ENCODE measurements at places on chromosomes 6 and 20.

- DNase-seq, result no peak
These were observed 14.0 kb downstream of the DCBLD1 start for GRCh38 chr6:117496383-117496990.

- DNase-seq, result no peak
These were observed 86.5 kb downstream of the MAP7 start for GRCh38 chr6:136463743-136464142.

DNA sequence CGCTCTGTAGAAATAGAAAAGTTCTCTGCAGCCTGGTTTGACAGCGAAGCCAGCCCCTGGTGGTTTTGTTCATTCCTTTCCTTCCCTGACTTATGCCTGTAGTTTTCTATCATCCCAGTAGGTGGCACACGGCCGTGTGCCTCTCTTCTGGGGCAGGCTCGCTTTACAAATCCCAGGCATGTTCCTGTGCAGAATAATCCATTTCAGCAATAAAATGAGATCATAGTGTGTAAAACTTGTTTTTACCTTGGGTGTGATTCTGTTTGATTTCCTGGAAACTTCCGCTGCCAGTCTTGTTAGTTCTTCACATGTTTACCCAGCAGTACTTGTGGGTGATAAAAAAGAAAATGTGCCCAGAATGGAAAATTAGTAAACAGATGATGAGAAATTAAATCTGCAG, 7.4 kb upstream of the INSM1 start:
- peak; percentile 25 for DNase-seq

GRCh38 chr6:56416247-56416646, 168.9 kb upstream of the COL21A1 start:
- no peak for DNase-seq

DNA sequence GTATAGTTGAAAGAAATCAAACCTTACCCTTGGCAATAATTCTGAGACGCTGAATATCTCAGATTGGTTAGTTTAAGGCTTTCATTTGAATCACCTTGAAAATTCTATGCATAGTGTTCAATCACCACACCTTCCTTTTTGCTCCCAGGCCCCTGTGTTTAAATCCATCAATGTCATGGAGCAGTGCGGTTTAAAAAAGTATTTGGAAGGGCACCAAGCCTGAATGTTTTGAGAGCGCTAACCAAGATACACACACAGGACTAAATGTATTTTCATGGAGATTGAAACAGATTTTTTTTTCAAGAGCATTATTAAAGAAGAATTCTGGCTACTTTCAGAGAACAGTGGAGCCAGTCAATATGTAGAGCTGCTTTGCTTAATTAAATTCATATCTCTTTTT, 195.7 kb downstream of the CENPW start:
- no peak for DNase-seq

DNA sequence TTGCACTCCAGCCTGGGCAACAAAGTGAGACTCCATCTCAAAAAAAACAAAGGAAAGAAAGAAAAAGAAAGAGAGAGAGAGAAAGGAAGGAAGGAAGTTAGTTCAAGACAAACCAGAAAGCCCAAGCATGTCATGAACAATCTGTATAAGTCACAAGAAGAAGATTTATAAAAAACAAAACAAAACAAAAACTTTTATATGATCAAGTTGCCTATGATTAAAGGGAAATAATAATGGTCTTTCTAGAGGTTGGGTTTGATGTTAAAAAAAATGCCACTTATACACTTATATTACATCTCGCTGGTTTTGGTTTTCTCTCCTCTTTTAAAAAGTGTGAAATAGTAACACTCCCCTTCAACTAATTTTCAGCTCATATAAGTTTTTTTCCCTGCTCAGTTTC, 146.2 kb upstream of the CARMIL1 start:
- DNase-seq, result no peak

DNA sequence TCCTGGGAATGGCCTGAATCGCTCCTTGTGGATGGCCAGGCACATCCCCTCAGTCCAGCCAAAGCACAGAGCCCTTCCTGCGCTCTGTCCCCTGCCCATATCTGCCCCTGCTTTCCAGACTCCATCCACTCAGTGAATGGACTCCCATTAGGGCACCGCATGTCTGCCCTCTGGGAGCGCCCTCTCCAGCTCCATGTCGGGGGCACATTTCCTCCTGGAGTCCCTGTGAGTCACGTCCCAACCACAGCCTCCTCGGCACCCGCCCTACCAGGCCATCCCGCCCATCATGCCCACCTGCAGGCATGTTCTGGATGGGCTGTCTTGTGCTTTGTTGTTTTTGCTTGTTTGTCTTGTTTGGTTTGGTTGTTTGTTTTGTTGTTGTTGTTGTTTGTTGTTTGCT, 96.8 kb downstream of the PSMB1 start:
- DNase-seq, result no peak

- DNase-seq, result no peak
These were observed 1065.5 kb downstream of the GRIK2 start for GRCh38 chr6:102458990-102459389.

DNA sequence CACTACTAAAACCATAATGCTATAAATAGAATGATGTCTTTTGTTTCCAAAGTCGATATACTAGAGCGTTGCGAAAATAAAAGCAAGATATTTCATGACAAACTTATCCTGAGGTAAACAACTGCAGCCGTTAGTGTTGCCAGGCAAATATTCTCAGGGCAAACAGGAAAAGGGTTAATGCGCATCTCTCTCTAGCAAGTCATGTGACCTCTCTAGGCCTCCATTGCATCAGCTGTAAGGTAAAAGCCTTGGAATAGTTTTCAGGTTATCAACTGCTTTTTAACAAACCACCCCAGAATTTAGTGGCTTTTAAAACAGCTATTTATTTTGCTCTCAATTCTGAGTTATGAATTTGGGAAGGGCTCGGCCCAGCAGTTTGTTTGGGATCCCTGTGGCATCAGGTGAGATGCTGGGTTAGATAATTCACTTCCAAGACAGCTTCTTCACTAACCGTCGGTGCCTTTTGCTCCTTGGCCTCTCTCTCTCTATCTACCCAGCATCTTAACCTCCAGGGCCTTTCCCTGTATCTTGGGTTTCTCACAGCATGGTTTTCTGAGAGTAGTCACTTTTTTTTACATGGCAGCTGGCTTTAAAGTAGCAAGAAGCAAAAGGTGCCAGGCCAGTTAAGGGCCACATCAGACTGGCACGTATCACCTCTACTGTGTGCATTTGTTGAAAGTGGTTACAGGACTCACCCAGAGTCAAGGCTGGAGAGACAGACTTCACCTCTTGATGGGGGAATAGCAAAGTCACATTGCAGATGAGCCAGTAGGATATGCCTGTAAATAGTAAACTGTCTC, 39.2 kb upstream of the LTV1 start:
- no peak for DNase-seq

GRCh38 chr20:49380337-49380780, 102.1 kb downstream of the KCNB1 start:
- DNase-seq, result no peak

GRCh38 chr6:89977808-89978748, 83.8 kb downstream of the GJA10 start:
- DNase-seq, result no peak

GRCh38 chr20:63972312-63973159, 2.8 kb upstream of the ZNF512B start:
- DNase-seq, result no peak

DNA sequence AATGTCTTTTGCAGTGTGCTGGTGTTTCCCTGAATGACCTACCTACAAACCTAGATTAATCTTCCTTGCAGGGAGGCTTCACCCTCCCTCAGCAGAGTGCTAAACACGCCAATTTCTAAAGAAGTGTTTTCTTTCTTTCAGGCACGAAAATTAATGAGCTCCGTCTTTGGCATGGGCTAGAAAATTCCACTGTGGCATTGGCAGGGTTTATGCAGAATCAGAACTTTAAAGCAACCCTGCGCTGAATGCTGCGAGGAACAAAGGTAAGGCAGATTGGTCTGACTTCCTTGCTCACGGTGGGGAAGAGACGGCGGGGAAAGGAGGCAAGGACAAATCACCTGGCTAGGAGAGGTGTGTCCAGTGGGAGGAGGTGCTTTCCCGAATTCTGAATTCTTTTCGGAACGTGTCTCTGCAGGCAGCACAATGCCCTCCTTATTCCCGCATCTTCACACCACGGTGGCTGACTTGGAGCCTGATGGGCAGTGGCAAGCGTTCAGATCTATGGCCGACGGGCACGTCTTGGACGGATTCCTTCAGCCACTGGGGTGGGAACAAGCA, 6.2 kb upstream of the BANF2 start:
- no peak for DNase-seq

DNA sequence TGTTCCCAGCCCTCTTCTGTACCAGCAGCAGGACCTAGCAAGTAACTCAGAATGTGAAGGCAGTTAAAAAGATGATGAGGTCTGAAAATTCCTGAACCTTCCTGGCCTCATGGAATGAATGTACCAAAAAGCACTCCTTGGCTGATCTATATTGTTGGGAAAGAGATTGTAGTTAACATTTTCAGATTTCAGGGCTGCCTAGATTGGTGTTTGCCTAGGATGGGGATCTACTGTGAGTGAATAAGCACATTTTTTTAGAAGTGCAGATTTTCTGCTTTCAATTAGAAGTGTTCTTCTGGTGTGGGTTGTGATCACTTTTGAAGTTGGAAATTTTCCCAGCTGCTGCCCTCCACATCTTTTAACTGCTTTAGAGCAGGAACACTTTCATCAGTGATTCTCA, 6.2 kb downstream of the MYLIP start:
- no peak for DNase-seq

DNA sequence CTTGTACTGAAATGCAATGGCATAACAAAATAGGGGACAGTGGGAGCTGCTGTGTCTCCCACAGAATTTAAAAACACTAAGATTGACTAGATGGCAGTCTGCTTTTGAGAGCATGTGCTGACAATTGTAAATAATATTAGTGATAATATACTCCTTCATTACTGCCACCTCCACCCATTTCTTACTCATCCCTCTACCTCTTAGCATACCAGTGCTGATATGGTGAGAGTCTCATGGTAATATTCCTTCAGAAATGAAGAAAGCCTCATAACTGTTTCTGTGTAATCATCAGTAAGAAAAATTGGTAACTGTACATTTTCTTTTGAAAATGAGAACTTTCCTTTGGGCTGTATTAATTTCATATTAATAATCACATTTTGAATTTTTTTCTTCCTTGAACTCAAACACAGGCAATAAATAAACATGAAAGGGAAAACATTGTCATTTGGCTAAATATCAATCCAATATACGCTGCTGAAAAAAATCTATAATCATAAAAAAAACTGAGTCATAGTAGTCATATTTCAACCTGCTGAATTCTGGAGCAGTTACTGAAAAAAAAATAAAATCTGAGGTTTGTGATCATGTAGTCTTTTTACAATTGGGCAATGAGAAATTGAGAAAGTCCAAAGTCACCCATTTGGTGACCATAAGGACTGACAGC, 34.6 kb downstream of the FAM83B start:
- no peak for DNase-seq

- DNase-seq, result no peak
These were observed 100.2 kb downstream of the AHI1 start for GRCh38 chr6:135397172-135397952.

DNA sequence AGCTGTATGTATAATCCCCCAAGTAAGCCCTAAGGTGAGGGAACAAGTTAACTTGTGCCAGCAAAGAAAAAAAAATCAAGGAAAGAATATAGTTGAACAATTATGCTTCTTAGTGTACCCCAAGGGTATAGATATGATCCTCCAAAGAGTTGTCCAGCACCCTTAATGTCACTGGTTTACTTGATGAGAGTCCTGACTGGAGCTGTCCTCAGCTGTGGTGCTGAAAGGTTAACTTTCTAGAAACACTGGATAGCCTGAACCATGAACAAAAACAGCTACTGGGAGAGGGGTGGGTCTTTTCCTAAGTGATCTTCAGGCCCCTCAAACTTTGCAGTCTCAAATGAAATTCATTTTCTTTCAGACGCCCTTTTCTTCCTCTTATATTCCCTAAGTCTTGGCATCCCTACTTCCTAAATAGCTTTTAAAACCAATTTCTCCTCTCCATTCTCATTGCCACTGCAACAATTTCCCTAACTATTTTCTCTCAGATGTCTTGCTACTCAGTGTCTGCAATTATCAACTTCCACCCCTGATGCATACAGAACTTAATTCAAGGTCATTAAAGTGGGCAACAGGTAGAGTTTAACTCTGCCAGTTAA, 83.5 kb upstream of the PROKR2 start:
- no peak for DNase-seq

GRCh38 chr6:147868427-147869190, 360.1 kb downstream of the SAMD5 start:
- no peak for DNase-seq

DNA sequence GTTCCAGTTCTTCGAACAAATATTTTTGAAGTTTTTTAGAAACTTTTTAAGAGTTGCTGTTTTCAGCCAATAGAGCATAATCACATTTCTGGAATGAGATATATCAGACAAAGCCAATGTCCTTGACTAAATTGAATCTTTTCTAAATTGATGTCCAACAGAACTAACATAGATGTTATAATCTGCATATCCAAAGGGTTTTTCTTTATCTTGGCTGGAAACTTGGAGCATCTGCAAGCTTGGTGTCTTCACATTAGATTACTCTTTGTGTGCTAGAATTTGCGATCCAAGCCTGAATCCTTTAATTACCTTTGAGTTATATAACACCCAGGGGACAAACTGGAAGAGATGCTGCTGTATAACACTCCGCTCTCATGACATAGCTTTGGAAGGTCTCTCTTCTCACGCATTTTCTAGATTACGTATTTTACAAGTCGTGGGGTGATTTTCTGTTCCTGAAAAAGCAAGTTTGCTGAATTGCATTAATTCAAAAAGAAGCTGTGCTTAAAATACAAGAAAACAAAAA, 64.4 kb upstream of the FUCA2 start:
- no peak for DNase-seq

GRCh38 chr20:43725666-43726065, 1.1 kb downstream of the GTSF1L start:
- no peak for DNase-seq

DNA sequence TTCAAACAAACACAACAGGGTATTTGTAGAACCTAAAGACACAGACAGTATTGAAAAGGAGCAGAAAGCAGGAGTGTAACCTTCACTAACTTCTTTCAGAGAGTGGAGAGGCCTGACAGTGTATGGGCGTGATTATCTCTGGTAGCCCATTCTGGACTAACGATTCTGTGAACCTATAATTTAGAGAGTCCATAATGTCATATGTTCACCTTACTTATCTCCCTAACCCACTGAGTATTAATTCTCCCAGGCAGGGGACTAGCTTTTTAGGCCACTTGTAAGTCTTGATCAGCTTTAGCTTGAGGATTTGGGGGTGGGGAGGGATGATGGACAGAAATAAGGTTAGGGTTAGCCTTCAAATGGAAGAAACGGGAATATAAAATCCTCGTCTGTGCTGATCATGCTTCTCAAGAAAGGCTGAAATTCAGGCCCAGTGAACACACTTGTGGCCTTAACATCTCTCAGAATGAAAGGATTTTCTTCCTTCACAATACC, 2.8 kb upstream of the PARD6B start:
- DNase-seq, result no peak

Data from T-helper 2 cell treated with Interferon-gamma antibody and Interleukin-4, amounts not matched to agents 5 μg/mL and 100 μg/mL, for 36 hours (primary cell).